ENCODE measurements at places on chromosomes 4 and X.

DNA sequence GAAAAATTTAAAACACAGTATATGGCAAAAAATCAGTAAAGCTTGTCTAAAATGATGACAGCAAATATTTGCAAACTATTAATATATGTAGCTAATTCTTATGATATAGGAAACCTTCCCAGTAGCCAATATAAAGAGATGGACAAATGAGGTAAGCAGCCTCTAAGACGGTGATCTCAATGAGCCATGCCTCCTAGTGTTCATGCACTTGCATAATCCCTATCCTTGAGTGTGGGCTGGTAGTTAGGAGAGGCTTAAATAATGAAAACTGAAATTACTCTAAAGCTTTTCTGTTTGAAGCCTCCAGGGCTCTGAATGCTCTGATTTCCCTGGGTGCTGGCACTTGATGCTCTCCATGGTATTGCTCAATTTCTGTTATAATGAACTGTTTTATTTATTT is 24.6 kb upstream of the ARMCX4 start:
- peak; percentile 26 for DNase-seq

DNA sequence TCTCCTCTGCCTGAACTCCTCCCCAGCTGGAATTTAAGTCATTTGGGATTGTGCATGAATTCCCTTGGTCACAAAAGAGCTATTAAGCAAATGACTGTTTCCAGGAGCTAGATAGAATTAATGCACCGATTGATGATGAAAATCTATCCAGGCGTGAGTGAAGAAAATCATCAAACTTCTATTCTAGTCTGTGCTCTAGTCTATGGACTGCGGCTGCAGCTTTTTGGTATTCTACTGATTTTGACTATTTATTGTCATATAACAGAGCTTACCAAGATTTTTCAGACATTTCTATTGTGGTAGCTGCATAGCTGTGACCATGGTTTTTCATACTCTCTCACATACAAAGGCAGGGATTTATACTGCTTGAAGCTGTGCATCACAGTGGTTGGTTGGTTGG is 403.8 kb downstream of the FSTL5 start:
- DNase-seq, result no peak

- DNase-seq, result no peak
Measured at GRCh38 chrX:139795196-139795595, 87.2 kb upstream of the MCF2 start.

GRCh38 chrX:1453951-1454785 is 1.5 kb upstream of the ASMTL start:
- peak; percentile 71 for DNase-seq

GRCh38 chr4:122224348-122224747 is 72.2 kb downstream of the BLTP1 start:
- peak; percentile 13 for DNase-seq

DNA sequence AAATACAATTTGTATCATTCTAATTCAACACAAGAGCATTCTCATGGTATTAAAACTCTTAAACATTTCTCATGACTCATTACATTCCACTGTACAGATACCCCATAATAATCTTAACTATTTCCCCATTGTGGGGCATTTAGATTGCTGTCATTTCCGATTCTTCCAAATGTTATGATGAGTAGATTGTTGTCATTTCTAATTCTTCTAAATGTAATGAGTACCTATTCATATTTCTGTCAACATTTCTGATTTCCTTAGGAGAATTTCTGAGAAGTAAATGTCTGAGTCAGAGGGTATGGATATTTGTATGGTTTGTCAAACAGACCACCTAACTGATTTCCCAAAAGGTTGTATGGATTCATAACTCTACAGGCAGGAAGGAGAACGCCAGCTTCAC is 8.3 kb downstream of the S100G start:
- peak; percentile 51 for DNase-seq

Data from fibroblast of mammary gland (primary cell).